A375 (cell line): ENCODE measurements at places on chromosomes 16 and 17. TPM values are rescaled to one million over a fixed set of nuclear protein-coding genes. Genes with fewer than 3 reads are reported as not detected.

The CEP295NL gene
- total RNA-seq, result 0.49 and 0.80 TPM in 2 replicates

The KRTAP9-8 gene
- not detected in 2 replicates for total RNA-seq

The ZP2 gene
- not detected in 2 replicates for total RNA-seq

The CORO6 gene
- total RNA-seq, result 0.66 and 0.83 TPM in 2 replicates

The FZD2 gene
- 7.5 and 10.3 TPM in 2 replicates for total RNA-seq

The GPR179 gene
- 0.08 and 0.13 TPM in 2 replicates for total RNA-seq
